ENCODE measurements at places on chromosomes 11 and 22.

- DNase-seq: no peak
Observed at GRCh38 chr11:31397239-31397834, 27.7 kb downstream of the DNAJC24 start.

GRCh38 chr11:66564984-66565383 is 3.4 kb downstream of the CTSF start:
- no peak for DNase-seq

GRCh38 chr11:77071077-77071476 is 4.3 kb downstream of the CAPN5 start:
- no peak for DNase-seq

GRCh38 chr11:94513091-94513490 is 830 bp downstream of the C11orf97 start:
- DNase-seq: no peak

- no peak for DNase-seq
Observed at GRCh38 chr11:9962722-9963121, 298.8 kb downstream of the SWAP70 start.

DNA sequence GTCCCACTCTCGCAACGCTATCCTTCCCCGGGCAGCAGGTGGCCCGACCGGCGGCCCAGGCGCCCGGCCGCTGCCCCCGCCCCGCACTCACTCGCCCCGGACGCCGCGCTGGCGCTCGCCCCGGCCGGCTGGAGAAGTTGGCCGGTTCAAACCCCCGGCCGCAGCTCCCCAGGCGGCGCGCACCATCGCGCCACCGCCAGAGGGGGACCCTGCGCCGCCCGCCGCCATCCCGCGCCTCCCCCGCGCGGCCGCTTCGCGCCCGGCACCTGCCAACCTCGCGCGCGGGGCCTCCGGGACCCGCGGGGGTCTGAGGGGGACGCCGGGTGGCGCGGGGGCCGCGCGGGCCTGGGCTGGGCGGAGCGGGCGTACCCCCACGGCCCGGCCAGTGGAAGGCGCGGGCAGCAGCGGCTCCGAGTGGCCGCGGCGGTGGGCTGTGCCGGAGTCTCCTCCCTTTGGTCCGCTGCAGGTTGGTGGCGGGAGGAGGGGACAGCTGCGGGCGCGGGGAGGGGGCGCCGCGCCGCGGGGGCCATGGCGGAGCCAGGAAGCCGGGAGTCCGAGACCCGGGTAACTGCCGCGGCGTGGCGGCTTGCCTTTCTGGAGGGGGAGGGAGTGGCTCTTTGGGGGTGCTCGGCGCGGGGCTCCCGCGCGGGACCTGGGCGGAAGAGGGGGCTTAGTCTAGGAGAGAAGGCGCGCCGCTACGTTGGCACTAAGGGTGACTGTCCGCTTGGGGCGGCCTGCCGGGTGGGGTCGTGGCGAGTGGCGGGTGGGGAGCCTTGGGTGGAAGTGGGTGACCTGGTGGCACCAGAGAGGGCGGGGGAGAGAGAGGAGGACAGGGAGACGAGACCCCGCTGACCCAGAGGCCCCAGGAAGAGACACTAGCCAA is at the start of the genes MPST and TST:
TSS of gene MPST (plus strand) at position 434 of the 883 bp plus-strand sequence. CDS start at position 529, 95 bp downstream.
TSS of gene TST (minus strand) at position 139 of the 883 bp plus-strand sequence. CDS start 715 bp downstream, outside the sequence.
- DNase-seq: no peak

GRCh38 chr11:115505175-115505574 is 960 bp upstream of the CADM1 start:
- DNase-seq: no peak

DNA sequence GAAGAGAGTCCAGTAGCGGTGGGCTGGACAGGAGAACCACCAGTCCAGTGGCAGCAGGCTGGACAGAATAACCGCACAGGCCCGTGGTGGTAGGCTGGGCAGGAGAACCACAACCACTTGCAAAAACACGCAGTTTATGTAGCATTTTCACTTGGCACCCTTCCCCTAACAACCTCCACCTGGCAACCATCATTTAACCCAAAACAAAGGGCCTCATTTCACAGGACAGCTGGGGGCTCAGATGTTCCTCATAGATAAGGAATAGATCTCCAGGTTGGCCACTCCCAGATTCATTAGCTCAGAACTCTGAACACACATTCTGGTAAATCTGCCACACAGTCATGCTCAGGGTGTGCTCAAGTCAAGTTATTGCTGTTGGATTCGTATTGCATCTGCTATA is 41.2 kb downstream of the SYTL2 start:
- no peak for DNase-seq

- DNase-seq: no peak
Observed at GRCh38 chr11:75930534-75930933, 115.5 kb downstream of the UVRAG start.

GRCh38 chr11:16111690-16112089 is 244.7 kb downstream of the SOX6 start:
- DNase-seq: no peak

- DNase-seq: no peak
Observed at GRCh38 chr11:69479591-69480271, 1.7 kb upstream of the LINC01488 start.

- DNase-seq: no peak
Observed at GRCh38 chr11:75199412-75199955, 41.1 kb upstream of the TPBGL start.

- no peak for DNase-seq
Observed at GRCh38 chr11:19394525-19395016, 153.8 kb upstream of the E2F8 start.

GRCh38 chr11:111443640-111444039 is 64.6 kb upstream of the POU2AF1 start:
- DNase-seq: no peak

- DNase-seq: no peak
Observed at GRCh38 chr22:33325232-33326004, 267.2 kb upstream of the SYN3 start.

DNA sequence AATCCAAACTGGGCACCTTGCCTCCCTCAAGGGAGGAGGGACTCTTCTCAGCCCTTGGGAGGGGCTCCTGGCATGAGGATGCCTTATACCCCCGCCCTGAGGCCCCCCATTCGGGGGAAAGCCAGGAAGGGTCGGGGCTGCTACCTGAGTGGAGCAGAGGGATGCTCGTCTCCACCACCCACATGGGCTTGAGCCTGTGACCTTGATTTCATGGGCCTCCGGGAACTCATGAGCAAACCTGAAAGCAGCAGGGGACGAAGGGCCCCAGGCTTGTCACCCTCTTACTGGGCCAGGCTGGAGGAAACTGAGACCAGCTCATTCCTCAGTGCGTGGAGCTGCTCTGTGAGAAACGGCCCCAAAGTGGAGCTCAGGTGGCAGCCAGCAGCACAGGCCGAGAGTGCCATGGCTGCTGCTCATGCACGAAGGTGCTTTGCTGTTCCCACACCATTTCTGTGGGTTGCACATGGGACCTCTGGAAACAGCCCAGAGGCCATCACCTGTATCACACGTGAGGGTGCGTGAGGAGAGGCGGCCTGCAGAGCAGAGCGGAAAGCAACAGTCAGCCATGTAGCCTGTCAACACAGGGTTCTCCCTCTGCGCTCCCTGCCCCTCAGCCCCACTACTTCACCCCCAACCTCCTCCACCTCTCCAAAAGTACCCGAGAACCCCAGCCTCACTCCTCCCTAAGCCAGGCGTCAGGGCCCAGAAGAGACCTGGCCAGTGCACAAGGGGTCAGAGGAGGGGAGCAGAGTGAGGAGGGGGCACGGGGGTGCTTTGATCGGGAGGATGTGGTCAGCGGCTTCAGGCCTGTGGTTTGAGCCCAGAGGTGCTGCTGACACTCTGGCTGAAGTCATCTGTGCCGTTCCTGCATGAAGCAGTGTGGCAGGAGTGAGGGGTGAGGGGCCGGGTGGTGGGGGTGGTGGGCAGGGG is 14.1 kb upstream of the IL2RB start:
- DNase-seq: no peak

GRCh38 chr11:86660088-86660487 is 12.3 kb downstream of the ME3 start:
- no peak for DNase-seq

- no peak for DNase-seq
Observed at GRCh38 chr11:46249938-46250744, 27.3 kb upstream of the CREB3L1 start.

- no peak for DNase-seq
Observed at GRCh38 chr11:64201543-64201942, 5.0 kb upstream of the FERMT3 start.

DNA sequence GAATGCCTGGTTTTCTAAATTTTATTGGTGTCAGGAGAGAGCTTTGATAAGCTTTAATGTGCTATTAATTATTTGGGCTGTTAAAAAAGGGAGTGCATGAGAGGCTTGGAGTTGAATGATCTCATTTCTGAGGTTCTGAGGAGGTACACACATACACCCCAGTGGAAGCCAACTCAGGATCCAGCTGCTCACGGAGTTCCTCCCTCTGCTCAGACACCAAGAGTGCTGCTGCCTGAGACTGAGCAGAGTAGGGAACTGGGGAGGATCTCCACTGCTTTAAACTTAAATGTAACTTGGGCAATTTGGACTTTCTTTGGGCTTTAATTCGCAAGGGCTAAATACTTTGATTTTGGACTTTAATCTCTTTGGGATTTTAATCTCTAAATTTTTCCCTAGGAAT is 414.4 kb upstream of the CADM1 start:
- DNase-seq: no peak

DNA sequence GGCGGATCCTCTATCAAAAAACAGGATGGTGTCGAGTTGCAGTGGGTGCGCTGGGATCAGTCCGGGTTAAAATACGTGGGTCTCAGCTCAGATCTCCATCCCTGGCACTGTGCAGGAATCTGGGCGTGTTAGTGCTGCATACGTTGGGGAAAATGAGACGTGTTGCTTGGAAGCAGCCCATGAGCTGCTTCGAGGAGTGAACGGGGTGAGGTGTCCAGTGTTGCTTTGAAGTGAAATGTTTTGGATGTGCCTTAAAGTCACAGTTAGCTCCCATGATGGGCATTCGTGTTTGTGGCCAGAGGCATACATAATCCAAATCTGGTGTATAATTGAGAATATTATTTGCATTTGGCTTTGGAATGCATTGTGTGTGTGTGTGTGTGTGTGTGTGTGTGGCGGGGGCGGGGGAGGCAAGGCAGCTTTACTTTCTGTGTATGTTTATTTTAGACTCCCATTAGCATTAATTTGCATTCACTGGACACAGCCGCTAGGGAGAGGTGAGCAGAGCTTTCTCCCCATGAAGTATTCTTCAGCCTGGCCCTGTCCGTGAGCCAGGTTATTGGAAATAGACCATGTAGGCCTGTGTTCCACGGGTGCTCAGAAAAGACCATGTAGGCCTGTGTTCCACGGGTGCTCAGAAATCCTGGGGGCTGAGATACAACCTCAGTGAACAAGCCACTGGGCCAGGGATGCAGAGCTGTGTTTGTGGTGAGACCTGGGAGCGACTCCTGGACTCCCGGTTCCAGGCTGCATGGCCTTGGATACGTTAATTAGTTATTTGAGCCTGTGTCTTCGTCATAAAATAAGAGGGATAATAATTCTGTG is 134.6 kb downstream of the ST3GAL4 start:
- no peak for DNase-seq

- no peak for DNase-seq
Observed at GRCh38 chr22:41512421-41513194, 31.7 kb downstream of the POLR3H start.

DNA sequence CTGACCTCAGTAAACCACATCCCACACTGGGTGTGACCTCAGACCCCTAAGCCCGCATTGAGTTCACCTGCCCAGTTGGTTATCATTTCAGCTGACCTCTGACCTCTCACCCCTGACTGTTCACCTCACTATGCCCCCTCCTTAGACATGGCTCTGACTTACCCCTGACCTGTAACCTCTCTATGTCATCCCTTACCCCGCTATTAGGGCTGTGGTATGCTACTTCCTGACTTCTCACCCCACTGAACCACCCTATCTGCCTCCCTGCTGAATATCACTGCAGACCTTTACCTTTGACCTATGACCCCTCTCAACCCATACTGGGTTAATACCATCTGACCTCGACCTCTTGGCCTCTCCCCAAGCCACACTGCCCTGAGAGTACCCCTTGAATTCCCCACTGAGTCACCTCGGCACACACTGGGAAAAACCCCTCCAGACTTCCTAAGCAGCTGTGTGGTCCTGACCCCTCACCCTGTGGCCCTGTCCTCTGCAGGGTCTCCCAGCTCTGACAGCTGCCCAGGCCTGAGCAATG is 8.3 kb downstream of the PLCB3 start:
- DNase-seq: no peak

DNA sequence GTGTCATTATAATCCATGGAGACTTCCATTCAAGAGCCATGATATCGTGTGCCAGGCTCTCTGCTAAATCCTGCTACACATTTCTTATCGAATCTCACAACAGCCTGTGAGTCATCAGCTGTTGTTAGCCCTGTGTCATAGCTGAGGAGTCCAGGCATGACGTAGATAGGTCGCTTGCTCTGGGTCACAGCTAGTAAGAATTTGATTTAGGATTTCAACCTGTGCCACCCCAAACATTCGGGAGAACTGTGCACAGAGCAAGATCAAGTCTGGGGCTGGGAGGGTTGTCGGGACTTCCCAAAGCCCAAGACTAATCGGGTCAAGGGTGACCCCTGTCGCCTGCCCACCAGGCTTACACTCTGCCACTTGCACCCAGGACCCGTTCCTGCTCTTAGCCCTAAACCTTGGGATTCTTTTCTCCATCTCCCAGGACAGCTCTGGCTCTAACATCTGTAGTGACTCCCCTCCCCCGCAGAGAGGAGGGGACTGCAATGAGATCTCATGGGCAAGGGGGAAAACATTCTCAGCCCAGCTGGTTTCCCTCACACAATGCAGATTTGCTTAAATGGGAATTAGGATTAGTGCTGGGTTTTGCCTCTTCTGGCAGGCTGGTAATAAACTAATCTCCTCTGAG is 34.3 kb downstream of the TSPAN18 start:
- DNase-seq: peak; percentile 52

DNA sequence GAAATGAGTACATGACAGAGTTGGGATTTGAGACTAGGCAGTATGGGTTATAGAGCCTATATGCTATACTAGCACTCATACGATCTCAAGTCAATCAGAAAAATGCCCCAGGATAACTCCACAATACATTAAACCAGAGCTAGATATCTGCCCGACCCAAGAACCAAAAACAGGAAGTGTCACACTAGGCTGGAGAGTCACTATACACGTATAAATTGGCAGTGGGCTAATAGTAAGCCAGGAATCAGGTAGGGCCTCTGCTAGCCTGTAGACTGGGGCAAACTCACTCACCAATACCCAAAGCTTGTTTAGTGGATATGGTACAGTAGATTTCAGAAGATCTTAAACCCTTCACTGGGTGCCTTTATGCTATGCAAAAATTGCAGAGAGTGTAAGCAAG is 16.2 kb upstream of the EIF4G2 start:
- no peak for DNase-seq

GRCh38 chr11:117673602-117674001 is 123.4 kb downstream of the DSCAML1 start:
- DNase-seq: no peak

GRCh38 chr22:32617271-32617670 is 142.7 kb downstream of the FBXO7 start:
- DNase-seq: no peak

DNA sequence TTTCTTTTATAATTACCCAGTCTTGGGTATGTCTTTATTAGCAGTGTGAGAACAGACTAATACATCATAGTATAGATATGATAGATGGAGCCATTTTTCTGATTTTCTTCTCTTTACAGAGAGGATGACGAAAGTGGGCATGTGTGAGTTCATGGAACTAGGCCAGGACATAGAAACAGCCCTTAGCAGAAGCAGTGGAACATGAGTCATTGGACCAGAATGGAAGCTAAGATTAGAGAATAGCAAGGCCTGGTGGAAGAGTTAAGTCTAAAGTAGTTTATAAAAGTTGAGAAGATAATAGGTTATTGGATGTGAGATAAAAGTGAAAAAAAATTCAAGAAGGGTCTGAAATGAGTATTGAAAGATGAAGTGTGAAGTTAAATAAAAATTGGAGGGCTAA is 97.0 kb upstream of the MPPED2 start:
- no peak for DNase-seq

All from AG04450 (cell line).